Transverse colon (tissue), 4 donors: ENCODE measurements at places on chromosomes 4 and X.

- H3K27ac ChIP-seq = no peak overlapping the region
- no peak overlapping the region for H3K4me3 ChIP-seq
- H3K27me3 ChIP-seq = no peaks in the 10 kb centered on the region
- H3K36me3 ChIP-seq = no peaks in the 10 kb centered on the region
- no peak for DNase-seq
- H3K4me1 ChIP-seq = no peaks in the 10 kb centered on the region
Observed at GRCh38 chr4:184232202-184232601, 14.5 kb upstream of the ENPP6 start.

- H3K4me3 ChIP-seq = peak overlapping the region; percentile 28
- peaks cover 100% of the 10 kb centered on the region for H3K27me3 ChIP-seq
- DNase-seq = no peak
- no peak overlapping the region for H3K27ac ChIP-seq
- peaks cover 59% of the 10 kb centered on the region for H3K4me1 ChIP-seq
Observed at GRCh38 chr4:133149932-133150471, 908 bp downstream of the PCDH10 start.

- H3K4me1 ChIP-seq = no peaks in the 10 kb centered on the region
- H3K27me3 ChIP-seq = no peaks in the 10 kb centered on the region
- no peak overlapping the region for H3K4me3 ChIP-seq
- H3K27ac ChIP-seq = no peak overlapping the region
Observed at GRCh38 chr4:61995717-61996340, 795.7 kb downstream of the ADGRL3 start.

- no peak overlapping the region for H3K27ac ChIP-seq
- no peak overlapping the region for H3K4me3 ChIP-seq
- no peaks in the 10 kb centered on the region for H3K27me3 ChIP-seq
- DNase-seq = no peak
- no peaks in the 10 kb centered on the region for H3K36me3 ChIP-seq
- no peaks in the 10 kb centered on the region for H3K4me1 ChIP-seq
Observed at GRCh38 chr4:10746371-10747171, 62.0 kb upstream of the CLNK start.

DNA sequence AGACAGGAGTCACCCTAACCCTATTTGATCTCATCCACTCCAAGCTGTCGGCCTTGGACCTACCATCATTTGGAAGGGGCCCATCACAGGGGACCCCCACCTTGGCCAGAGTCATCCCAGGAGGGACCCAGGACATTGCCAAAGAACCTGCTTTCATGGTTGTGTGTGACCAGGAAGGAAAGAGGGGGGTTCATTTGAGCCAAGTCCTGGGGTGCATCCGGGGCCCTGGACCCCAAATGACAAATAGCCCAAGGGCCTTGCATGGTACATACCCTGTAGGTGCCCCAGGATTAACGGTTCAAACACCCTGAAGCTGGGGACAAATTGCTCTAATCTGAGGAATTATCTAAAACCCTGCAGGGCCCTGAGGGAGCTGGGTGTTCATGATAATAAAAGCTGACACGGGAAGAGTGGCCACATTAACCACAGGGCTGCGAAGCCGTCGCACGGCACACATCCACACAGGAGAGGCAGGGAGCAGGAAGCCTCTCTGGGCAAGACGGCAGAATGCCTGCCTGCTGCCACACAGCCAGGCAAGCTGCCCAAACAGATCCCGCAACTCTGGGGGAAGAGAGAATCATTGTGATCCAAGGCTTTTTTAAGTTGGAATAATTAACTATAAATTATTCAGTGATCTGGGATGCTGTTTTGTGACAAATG lies 28.2 kb upstream of the PPP2R2C start:
- H3K4me1 ChIP-seq = no peaks in the 10 kb centered on the region
- H3K4me3 ChIP-seq = no peak overlapping the region
- DNase-seq = no peak
- no peaks in the 10 kb centered on the region for H3K36me3 ChIP-seq
- no peak overlapping the region for H3K27ac ChIP-seq

GRCh38 chr4:185286571-185286970 lies 77.2 kb downstream of the SNX25 start:
- H3K27ac ChIP-seq = no peak overlapping the region
- H3K4me1 ChIP-seq = no peaks in the 10 kb centered on the region
- H3K4me3 ChIP-seq = no peak overlapping the region
- H3K27me3 ChIP-seq = no peaks in the 10 kb centered on the region
- DNase-seq = no peak
- H3K36me3 ChIP-seq = no peaks in the 10 kb centered on the region

DNA sequence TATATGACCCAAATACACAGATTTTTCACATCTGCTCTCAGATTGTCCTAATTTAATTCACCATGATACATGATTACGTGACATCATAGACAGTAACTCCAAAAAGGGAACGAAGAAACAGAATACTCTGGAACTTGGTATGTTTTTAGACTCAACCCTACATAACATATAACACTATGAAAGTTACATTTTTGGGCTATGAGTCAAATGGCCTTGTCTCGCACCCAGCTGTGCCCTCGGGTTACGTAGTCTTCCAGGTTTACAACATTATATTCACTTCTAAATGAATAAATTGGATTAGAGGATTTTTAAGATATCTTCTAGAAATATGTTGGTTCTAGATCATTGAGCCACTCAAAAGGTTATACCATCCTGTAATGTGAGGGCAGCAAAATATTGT lies 2089.6 kb upstream of the TENM3 start:
- no peak overlapping the region for H3K4me3 ChIP-seq
- H3K36me3 ChIP-seq = no peaks in the 10 kb centered on the region
- no peaks in the 10 kb centered on the region for H3K27me3 ChIP-seq
- no peak overlapping the region for H3K27ac ChIP-seq

DNA sequence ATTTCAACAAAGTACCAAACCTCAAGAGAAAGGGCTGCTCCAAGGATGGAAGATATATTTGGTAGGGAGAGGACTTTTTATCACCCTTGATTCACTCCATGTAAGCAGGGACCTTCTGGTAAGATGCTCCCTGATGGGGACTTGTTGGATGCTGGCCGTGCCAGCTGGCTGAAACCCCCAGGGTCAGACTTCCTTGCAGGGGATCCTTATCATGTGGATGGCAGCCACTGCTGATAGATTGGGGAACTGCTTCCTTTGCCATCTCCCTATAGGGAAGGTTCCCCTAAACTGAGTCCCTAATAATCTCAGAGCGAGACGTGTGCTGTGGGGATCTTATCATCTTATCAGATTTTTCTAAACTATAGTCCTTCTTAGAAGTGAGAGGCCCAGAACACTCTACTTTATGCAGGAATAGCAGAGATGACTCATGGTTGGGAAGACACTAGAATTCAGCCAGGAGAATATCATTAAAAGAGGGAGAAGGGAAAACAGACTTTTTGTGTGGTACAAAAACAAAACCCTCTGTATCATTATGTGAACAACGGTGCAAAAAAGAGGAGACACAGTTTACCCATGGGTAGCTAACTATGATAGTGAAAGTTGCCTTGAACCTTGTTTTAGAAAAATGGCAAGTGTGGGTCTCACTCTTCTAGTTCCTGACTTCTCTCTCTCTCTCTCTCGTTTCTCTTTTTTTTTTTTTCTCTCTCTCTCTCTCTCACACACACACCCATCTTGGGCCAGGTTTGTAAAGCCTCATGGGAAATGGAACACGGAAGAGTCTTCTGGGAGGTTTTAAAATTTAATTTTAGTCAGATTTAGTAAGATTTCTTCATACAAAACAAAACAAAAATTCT lies 16.1 kb downstream of the RHOH start:
- no peak overlapping the region for H3K27ac ChIP-seq
- no peak for DNase-seq
- H3K4me3 ChIP-seq = no peak overlapping the region

- no peaks in the 10 kb centered on the region for H3K4me1 ChIP-seq
- no peak overlapping the region for H3K4me3 ChIP-seq
- no peaks in the 10 kb centered on the region for H3K36me3 ChIP-seq
- no peak overlapping the region for H3K27ac ChIP-seq
- no peaks in the 10 kb centered on the region for H3K27me3 ChIP-seq
Observed at GRCh38 chr4:13615161-13615560, 12.4 kb downstream of the BOD1L1 start.

DNA sequence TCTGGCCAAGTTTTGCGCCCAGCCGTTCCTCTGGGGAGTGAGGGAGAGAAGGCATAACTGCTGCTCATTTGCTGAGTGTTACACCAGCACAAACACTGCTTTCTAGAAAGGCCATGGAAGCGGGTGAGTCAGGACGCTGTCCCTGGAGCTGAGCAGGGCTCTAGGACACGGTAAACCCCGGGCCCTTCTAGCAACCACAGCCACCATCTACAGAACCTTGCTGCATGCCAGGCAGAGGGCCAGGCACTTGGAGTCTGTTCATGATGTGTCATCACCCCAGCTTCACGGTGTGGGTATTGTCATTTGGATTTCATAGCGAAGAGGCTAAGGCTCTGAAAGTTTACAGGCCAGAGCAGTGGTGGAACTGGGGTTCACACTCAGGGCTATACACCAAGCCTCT lies 31.8 kb upstream of the C4orf50 start:
- H3K27ac ChIP-seq = no peak overlapping the region
- DNase-seq = no peak
- H3K36me3 ChIP-seq = no peaks in the 10 kb centered on the region
- H3K4me3 ChIP-seq = no peak overlapping the region

DNA sequence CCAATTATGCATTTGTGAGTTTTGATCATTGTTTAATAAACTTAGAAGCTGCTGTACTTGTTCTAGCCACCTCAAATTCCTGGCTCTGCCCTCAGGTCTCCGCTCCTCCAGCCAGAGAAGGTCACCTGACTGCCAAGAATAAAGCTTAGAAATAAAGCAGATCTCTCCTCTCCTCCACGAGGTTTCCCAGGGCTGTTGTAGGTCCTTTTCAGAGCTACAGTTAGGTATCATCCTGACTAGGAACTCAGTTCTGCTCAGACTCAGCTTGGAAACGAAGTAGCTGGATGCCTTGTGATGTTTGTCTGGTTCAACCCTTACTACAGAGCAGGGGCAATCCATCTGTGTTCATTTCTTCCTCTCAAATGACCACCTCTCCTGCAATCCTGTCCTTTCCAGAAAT lies 79.1 kb upstream of the RAPGEF2 start:
- H3K27ac ChIP-seq = peak overlapping the region; percentile 23
- H3K4me3 ChIP-seq = no peak overlapping the region
- no peaks in the 10 kb centered on the region for H3K27me3 ChIP-seq
- no peaks in the 10 kb centered on the region for H3K36me3 ChIP-seq

GRCh38 chr4:126172126-126172525 lies 857.4 kb downstream of the FAT4 start:
- H3K4me1 ChIP-seq = no peaks in the 10 kb centered on the region
- no peak overlapping the region for H3K4me3 ChIP-seq
- no peaks in the 10 kb centered on the region for H3K27me3 ChIP-seq
- H3K27ac ChIP-seq = no peak overlapping the region
- DNase-seq = no peak
- H3K36me3 ChIP-seq = no peaks in the 10 kb centered on the region

- H3K4me1 ChIP-seq = peaks cover 12% of the 10 kb centered on the region
- no peaks in the 10 kb centered on the region for H3K36me3 ChIP-seq
- no peak overlapping the region for H3K27ac ChIP-seq
- DNase-seq = no peak
- H3K27me3 ChIP-seq = peaks cover 3% of the 10 kb centered on the region
- no peak overlapping the region for H3K4me3 ChIP-seq
Observed at GRCh38 chr4:16294455-16294854, 68.2 kb upstream of the TAPT1 start.

DNA sequence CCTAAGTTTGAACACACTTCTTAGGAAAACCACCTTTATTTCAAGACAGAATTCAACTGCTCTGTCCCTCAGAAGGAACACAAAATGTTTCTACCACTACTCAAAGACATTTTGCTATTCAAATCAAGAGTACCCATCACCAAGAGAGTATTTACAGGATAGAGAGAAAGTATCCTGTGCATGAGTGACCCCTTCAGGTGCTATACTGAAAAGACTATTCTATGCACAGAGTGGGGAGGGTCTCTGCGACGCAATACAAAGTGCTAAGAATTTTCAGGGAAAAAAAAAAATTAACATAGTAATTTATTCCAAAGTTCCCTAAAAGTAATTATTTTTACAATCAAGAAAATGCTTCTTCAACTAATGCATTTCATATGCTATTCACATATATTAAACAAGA lies 346.4 kb upstream of the FAM241A start:
- no peak for DNase-seq
- no peaks in the 10 kb centered on the region for H3K4me1 ChIP-seq
- H3K27ac ChIP-seq = no peak overlapping the region
- no peaks in the 10 kb centered on the region for H3K27me3 ChIP-seq
- no peaks in the 10 kb centered on the region for H3K36me3 ChIP-seq
- no peak overlapping the region for H3K4me3 ChIP-seq

DNA sequence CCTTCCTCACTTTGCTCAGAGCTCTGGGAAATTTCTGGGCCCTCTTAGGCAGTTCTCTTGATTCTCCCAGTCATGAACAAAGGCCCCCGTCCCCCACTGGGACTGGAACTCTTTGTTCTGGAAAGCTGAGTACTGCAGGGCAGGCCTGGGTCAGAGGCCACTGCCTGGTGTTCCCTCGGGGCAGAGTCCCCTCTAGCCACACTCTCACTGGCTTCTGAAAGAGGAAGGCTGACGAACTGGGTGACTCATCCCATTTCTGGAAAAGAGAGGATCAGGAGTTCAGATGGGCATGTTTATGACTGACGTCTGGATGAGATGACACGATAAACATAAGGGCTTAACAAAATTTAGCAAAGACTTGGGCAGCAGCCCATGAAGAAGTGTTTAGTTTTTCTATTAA lies 47.7 kb downstream of the DDX3X start:
- peak; percentile 66 for DNase-seq
- peaks cover 8% of the 10 kb centered on the region for H3K4me1 ChIP-seq
- H3K27me3 ChIP-seq = no peaks in the 10 kb centered on the region

DNA sequence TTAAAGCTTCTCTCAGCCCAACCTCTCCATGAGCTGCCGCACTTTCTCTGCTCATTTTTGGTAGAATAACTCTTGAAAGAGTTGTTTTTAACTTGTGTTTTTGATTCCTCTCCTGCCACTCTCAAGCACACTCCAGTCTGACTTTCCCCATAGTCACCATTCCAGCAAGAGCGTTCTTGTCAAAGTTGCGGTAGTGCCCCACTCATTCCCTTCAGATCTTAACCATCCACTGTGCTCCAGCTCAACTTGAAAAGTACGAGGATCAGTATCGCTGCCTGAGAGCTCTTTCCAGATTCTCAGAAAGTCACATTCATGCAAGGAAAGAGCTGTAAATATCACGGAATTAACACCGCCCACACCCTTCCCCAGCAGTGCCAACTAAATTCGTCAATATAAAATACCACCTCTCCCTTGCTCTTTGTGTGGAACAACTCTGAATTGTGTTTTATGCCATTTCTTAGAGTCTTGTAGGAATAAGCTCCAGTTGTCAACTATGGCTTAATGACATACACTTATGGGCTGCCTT lies 59.7 kb upstream of the IL15 start:
- no peak overlapping the region for H3K27ac ChIP-seq
- H3K36me3 ChIP-seq = no peaks in the 10 kb centered on the region
- DNase-seq = no peak
- no peak overlapping the region for H3K4me3 ChIP-seq
- H3K27me3 ChIP-seq = no peaks in the 10 kb centered on the region

DNA sequence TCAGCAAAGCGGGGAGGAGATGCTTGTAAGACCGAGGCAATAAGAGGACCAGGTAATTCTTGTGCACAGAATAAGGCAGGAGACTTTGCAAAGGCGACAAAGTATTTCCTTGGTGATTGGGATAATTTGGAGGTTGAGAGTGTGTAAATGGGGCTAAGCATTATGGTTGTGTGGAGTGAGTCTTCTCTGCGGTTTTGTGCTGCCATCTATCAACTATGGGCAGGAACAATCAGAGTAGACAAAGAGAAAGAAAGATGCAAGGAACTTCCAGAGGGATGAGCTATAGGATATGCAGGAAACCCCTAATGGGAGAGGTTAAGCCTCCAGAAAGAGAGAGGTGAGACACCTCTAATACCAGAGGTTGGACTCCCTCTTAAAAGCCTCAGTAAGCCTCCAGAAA lies 339.8 kb downstream of the PAPSS1 start:
- H3K4me3 ChIP-seq = no peak overlapping the region
- H3K27me3 ChIP-seq = no peaks in the 10 kb centered on the region
- no peaks in the 10 kb centered on the region for H3K4me1 ChIP-seq
- no peaks in the 10 kb centered on the region for H3K36me3 ChIP-seq
